ENCODE measurements at places on chromosomes 2 and 18.

- no peak for DNase-seq
Measured at GRCh38 chr18:6624661-6625311, 104.7 kb upstream of the ARHGAP28 start.

DNA sequence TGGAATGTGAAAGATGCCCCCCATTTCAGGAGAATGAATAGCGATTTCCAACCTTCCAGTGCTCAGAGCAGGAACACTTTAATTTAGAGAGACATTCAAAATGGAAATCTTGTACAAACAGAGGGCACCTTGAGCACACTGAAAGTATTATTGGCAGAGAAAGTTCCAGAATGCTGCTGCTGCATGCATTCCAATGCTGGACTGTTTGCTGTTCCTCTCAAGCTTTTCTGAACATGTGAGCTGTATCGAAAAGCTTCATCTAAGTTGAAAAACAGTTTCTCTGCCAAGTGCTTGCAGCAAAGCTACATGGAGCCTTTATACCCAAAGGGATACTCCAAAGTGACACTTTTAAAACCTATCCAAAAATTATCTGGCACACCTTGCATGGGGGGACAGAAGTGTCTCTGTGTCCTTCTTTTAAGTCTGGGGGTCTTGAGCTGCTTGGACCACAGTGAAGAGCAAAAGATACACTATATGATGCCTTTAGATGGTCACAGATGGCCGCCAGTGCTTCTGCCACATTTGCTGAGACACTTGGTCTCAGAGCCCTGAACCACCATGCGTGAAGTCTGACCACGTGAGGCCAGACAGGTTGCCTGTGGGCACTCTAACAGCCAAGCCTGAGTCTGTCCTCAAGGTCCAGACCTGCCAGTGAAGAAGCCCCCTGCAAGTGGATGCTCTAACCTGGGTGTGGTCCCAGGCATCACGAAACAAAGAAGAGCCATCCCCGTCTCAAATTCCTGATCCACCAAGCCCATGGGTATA lies 18.8 kb downstream of the UXS1 start:
- DNase-seq: no peak

DNA sequence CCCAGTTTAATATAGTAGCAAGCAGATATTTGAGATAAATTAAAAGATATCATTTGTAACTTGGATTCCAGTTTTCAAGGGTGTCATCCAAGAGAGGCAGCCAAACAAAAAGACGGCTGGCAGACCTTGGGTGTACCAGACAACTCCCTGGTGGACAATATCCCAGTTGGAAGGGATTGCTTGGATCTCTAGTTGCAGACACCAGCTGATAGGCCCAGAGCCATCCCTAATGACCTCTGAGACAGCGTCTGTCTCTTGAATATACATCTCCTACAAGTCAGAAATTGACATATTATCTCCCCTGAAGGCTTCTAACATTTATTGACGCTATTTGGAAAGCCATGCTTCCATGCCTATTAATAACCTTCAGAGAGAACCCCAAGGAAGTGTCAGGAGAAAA lies 67.7 kb downstream of the ACVR1 start:
- no peak for DNase-seq

- peak; percentile 74 for DNase-seq
Measured at GRCh38 chr2:12716032-12716281, 779 bp upstream of the TRIB2 start.

GRCh38 chr2:58512878-58513277 lies 271.8 kb upstream of the FANCL start:
- DNase-seq: no peak

DNA sequence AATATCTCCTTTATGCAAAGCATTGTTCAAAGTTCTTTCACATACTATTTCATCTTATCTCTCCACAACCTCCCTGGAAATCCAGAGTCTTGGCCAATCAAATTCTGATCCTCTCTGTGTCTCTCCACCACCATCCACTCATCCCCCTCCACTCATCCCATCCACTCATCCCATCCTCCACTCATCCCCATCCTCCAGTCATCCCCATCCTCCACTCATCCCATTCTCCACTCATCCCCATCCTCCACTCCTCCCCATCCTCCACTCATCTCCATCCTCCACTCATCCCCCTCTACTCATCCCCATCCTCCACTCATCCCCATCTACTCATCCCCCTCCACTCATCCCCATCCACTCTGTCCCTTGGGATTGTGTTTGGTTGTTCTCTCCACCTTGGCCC lies 101.1 kb downstream of the BCL2 start:
- no peak for DNase-seq

DNA sequence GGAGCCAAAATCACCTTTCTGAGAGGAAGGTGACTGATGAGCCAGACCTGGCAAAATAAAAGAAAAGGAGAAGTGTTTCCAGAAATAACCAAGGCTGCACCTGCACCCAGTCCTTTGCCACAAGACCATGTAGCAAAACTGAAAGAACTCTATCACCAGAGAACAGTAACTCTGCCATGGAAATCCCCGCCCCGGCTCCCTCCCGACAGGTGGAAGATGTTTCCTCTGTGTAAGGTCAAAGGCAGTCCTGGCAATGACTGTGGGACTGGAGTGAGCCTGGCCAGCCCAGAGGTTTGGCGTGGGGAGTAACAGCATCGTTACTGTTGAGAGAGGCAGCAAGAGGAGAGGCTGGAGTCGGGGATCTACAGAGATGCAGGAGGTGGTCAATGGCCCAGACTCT lies 42.3 kb downstream of the SPRED2 start:
- DNase-seq: no peak

DNA sequence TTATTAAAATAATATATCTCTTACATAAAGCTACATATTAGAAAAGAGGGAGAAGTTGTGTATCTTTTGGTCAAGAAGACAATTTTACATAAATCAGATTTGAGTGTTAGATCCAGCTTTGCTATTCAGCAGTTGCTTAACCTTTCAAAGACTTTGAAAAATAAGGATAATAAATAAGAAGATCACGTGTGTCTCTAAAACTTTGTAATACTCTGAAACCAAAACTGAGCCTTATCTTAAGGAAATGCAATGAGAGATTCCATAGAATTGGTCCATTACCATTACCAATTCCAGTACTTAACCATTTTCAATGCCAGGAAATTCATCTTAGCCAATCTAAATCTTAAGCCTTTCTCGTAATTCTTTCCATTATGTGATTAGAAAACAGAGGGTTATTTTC lies 89.2 kb upstream of the COL5A2 start:
- no peak for DNase-seq

- DNase-seq: no peak
Measured at GRCh38 chr2:200435379-200435778, 74.5 kb downstream of the KCTD18 start.

- no peak for DNase-seq
Measured at GRCh38 chr2:127220102-127220767, at the start of gene CYP27C1. Gene CYP27C1 (minus strand): TSS chr2:127220299. CDS start chr2:127220270, 29 bp downstream.

DNA sequence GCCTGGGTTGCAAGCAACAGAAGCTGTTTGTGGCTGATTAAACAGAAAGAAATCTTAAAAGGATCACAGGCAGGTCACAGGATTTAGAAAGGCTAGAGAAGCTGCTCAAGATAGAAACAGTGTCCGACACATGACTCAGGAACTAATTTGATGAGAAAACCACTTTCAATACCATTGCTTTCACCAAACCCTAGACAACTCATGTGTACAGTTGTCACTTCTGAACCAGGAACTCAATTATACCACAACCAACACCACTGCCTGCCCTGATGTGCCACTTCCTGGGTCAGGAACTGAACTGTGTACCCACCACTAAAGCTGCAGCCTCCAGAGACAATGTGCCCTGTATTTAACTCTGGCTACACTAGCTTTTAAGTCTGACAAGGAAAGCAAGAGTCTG lies 56.0 kb downstream of the TMEM247 start:
- DNase-seq: no peak

- DNase-seq: no peak
Measured at GRCh38 chr2:217058791-217059755, 199.2 kb upstream of the TNP1 start.

GRCh38 chr2:121018136-121019061 lies 266.6 kb downstream of the TFCP2L1 start:
- DNase-seq: peak; percentile 2

Data from prostate gland (tissue), 2 donors.